ENCODE measurements at places on chromosomes 1 and 21.
A peak's percentile ranks its signal among the peaks of the same experiment; 100 is the strongest.

DNA sequence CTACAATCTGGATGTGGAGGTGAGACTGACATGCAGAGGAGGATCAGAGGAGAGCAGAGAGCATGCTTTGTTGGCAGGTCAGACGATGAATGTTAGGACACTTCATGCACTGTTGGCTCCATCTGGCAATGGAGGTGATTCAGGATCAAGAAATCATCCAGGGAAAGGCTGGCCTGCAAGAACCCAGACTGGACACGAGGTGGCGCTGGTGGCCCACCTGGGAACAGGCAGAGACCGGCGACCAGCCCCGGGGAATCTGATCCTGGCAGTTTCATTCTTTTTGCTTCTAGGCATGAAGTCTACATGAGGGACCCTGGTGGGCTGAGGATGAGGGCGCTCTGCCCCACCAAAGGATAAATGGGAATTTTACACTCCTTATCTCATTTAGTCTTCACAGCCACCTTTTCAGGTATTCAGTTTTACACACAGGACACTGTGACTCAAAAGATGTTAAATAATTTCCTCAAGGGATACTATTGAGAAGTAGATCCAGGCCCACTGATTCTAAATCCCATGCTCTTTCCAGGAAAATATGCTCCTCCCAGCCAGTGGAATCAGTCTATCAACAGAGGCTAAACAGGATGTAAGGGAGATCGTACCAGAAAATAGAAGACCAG is 26.2 kb upstream of the SCMH1 start:
- DNase-seq: peak; percentile 28

DNA sequence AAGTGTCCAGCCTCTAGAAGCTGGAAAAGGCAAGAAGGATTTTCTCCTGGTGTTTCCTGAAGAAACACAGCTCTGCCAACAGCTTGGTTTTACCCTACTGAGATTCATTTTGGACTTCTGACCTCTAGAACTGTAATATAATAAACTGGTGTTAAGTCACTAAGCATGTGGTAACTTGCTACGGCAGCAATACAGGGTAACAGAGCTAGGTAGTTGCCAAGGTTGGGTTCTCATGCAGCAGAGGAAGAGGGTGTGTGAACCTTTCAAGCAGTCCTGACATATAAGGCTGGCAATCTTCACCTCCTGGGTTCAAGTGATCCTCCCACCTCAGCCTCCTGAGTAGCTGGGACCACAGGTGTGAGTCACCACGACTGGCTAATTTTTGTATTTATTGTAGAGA is 36.0 kb downstream of the GNG4 start:
- no peak for DNase-seq

DNA sequence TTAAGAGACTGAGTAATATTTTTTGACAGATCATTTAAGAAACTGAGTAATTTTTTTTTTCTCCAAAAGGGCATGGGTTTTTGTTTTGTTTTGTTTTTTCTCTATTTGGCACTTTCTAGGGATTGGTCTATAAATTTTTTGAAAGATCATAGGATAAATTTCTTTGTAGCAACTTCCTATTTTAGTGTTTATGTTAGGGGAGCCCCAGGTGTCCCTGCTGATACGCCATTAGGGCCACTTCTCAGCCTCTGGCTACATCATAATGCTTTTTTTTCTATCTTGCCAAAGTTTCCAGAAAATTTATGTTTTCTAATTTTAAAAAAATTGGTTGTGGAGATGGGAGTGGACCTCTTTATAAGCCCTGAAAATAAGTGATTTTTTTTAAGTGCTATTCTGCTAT is 2.6 kb downstream of the GABPA start:
- no peak for DNase-seq

DNA sequence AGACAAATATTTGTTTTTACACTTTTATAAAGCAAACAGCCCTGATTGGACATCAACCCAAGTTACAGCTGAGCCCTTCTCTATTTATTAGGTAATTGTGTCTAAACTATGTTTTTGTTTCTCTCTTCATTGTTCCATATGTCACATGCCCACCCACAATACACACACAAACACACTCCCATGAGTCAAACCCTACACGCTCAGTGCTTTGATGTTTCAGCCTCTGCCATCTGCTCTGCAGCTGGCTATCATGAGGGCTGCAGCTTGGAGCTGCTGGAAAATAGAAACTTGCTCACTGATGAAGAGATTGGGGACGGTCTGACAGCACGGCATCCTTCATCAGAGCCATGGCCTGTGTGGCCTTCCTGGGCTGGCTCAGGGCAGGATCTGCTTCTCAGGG is 41.7 kb downstream of the PSMG1 start:
- DNase-seq: no peak

GRCh38 chr1:71210718-71211117 is 129.9 kb upstream of the ZRANB2 start:
- no peak for DNase-seq

DNA sequence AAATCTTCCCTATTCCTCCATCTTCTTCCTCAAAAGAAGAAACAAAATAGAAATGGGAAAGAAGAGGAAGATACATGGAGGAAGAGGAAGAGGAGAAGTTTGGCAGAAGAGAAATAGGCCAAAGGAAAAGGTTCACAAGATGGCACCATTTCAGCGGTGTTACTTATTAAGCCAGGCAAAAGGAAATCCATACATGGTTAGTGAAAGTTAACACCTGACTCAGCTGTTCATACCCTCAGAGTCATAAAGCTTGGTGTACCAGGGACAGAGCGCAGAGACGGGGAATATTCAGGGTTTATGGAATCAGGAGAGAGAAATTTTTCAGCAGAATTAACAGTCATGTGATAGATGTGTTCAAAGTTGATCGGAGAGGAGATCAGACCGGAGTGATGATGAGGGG is 70.6 kb downstream of the COQ8A start:
- DNase-seq: no peak

GRCh38 chr1:100440075-100440809 is 87.9 kb downstream of the CDC14A start:
- DNase-seq: no peak

- DNase-seq: no peak
These were observed 14.7 kb upstream of the KAZN start for GRCh38 chr1:14583788-14584187.

DNA sequence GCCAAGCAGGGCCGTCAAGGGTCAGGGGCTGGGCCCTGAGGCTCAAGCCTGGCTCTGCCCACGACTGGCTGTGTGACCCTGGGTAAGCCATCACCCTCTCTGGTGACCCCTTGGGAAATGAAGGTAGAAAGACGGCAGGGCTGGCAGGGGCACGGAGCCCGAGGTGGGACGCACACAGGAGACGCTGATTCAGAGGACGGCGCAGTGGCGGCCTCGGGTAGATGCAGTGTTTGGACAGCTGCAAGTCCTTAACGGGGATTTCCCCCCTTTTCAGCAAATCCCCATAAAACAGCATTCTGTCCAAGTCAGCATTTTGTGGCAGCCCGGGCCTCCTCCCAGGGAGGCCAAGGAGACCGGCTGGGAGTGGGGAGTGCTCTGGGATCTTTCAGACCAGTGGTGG is 16.7 kb downstream of the COL8A2 start:
- DNase-seq: no peak

GRCh38 chr1:30148676-30149075 is 574.7 kb downstream of the MATN1 start:
- DNase-seq: no peak

- no peak for DNase-seq
These were observed 85.1 kb upstream of the LMO4 start for GRCh38 chr1:87243573-87243972.

GRCh38 chr1:118954301-118954905 is 33.7 kb downstream of the TBX15 start:
- DNase-seq: no peak

GRCh38 chr1:210251680-210252490 is 19.3 kb downstream of the SERTAD4 start:
- no peak for DNase-seq

DNA sequence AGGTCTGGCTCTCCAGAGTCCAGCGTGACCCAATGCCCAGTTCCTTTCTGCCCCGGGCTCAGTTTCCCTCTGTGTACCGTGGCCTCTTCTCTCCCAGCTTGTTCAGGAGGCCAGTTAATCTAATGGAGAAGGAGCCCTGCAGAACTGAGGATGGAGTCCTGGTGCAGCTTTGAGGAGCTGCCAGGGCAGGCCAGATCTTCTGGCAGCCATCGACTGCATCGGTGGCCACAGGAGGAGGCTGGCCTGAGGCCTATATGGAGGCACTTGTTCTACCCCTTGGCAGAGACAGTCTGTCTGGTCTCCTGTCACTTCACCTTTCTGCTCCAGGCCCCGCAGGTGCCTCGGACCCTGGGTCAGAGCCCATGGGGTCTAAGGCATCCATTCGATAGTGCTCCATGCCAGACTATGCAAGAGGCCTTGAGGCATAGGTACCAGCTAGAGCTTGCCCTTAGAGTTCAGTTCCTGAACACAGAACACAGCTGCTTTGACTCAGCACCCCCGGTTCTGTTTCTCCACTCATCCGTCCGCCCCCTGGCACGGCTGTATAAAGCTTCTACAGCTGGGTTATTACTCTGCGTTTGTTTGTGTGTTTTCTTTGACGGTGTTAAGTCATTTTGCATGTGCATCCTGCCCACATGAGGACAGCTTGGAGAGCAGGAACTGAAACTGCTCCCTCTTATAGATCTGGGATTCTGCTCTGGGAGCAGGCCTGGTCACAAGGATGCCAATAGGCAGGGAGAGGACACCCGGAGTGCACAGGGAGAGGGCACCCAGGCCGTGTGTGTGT is 18.5 kb upstream of the LRRN2 start:
- no peak for DNase-seq

DNA sequence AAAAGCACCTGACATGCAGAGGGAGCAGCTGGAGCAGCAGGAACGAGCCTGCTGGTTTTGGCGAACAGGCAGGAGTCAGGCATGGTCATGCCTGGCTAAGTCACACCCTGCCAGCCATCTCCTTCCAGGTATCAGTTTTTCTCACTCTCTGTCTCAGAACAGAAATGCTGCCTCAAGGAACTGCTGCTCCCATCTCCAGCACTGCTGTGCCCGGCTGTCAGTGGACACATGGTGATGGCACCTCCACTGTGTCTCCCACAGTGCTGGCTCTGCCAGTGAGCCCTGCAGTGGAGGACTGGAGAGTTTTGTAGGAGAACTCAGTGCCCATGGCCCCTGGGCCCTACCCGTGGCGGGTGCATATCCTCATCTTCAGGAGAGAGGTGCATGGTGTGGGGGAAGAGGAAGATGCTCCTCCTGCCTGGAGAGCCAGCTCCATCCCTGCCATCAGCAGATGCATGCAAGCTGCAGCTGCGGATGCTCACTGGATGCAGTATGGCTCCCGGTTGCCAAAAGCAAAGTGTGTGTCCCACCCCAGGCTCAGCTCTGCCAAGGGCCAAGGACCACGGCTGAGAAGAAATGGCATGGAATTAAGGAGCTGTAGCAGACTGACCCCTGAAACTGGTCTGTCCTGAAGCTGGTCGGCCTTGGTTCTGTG is 114.7 kb downstream of the GRIK3 start:
- no peak for DNase-seq

DNA sequence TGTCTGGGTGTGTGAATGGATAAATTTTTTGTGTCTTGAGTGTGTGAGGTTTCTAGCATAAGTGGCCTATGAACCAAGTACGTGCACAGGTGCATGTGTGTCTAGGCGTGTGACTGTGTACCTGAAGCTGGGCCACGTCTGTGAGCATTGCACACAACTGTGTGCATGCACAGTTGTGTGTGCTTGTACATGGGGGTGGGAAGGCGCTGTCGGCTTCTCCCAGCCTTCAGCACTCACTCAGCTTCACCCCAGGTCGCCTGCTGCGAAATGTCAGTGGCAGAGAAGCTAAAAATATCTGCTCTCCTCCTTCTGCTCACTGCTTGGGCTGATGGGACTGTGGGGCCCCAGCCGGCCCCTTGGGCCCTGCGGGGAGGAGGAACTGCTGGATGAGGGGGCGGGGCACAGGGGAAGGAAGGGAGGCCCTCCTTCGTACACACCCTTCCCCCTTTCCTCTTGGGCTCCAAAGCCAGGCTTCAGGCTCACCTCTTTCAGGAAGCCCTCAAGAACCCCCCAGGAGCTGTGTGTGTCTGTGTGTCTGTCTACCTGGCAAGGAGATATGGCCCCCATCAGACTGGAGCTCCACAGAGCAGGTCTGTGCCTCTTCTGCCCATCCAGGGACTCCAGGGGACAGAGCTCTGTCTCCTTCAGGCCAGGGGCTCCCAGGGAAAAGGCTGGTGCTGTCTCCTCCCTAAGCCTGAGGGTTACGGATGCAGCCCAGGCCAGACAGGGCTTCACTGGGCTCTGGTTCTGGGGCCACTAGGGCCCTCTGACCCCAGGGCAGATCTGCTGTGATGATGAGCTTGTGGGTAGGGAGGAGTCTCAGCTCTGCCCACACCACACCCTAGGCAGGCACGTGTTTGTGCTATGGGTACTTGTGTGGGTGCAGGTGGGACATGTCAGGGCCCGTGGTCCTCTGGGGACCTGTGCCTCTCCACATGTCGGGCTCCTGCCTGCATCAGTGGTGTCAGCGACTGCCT is 35.6 kb upstream of the WASF2 start:
- DNase-seq: peak; percentile 88

DNA sequence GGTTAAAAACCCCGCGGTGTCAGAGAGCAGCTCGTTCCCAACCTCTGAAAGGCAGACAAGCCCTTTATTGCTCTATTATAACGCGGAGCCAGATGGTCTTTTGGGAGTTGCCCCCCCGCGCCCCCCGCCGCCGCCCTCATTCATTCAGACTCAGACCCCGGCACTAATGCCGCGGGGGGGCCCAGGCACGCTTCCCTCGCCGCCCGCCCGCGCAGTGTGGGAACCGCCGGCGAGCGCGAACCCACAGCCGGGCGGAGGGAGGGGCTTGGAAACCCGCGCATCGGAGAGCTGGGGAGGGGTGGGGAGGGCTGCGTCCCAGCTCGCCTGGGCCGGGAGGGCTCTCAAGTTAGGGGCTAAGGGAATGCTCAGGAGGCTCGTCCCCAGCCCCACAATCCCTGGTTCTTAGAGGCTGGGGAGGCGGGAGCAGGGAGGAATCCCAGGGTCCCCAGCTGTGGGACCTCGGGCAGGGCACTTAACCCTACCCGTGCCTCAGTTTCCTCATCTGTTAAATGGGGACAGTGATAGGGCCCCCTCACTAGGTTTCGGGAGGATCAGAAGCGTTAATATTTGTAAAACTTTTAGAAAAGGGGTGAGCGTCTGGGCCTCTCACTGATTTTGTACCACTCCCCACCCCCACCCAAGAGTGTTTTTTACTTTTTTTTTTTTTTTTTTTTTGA is 10.9 kb upstream of the HES5 start:
- no peak for DNase-seq

- no peak for DNase-seq
These were observed 60.5 kb upstream of the CR2 start for GRCh38 chr1:207393610-207394009.

- DNase-seq: no peak
These were observed 143.0 kb upstream of the ZRANB2 start for GRCh38 chr1:71223641-71224340.

- no peak for DNase-seq
These were observed 347.2 kb downstream of the NPHP4 start for GRCh38 chr1:5645135-5645399.
